ENCODE measurements at places on chromosomes 7 and 10.

GRCh38 chr10:126208726-126209302, 179.5 kb downstream of the ADAM12 start:
- DNase-seq, result no peak

GRCh38 chr7:4663239-4664018, 18.7 kb upstream of the FOXK1 start:
- DNase-seq, result no peak

- no peak for DNase-seq
Measured at GRCh38 chr7:38675494-38676106, 44.4 kb upstream of the AMPH start.

DNA sequence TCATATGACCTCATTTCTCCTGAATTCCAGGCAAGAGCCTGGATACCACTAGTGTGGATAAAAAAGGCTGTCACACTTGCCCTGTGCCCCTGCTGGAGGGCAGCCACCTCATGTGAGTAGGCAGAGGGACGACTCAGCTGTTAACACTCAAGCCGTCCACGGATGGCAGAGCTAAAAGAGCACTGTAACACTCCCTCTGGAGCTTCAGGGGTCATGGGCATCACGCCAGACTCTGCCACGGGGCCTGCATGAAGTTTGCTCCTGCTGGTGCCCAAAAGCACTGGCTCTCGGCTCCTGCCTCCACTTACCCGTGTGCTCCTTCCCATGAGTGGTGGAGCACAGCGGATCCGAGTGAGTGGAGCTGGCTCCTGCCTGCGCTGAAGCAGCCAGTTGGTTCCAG, 919.8 kb upstream of the C7orf33 start:
- DNase-seq, result no peak

- peak; percentile 68 for DNase-seq
Measured at GRCh38 chr10:60434418-60435046, 44.9 kb upstream of the ANK3 start.

- no peak for DNase-seq
Measured at GRCh38 chr7:31335161-31335856, 5.2 kb downstream of the NEUROD6 start.

DNA sequence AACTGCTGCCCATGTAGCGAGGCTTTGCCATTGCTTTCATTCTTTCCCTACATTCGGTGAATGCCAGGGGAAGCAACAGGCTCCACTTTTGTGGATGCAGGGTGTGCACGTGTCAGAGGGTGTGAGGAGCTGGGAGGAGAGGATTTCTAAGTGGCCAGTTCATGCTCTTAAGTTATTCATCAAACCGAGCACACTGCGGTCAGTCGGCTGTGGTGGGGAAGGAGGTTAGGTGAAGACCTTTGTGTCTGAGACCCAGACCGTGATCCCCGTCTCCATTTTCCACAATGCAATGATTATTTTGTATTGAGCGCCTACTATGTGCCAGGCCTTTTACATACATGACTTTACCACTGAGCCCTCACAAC, 438.6 kb upstream of the GALNT17 start:
- DNase-seq, result no peak

GRCh38 chr7:115340828-115341227, 418.9 kb downstream of the MDFIC start:
- peak; percentile 25 for DNase-seq

GRCh38 chr7:128167042-128167701, 73.9 kb upstream of the LEP start:
- DNase-seq, result peak; percentile 68

DNA sequence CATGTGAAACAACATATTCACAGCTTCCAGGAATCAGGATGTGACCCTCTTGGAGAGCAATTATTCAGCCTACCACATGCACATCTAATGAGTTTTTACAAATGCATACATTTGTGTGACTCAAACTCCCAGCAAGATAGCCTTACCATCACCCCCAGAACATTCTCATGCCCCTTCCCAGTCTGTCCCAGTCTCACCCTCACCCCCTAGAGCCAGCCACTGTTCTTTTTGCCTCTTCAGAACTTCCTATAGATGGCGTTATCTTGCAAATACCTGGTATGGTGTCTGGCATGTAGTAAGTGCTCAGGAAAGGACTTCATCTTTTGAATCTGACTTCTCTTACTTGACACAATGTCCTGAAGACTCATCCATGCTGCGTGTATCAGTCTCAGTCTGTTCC, 23.9 kb upstream of the AOC1 start:
- DNase-seq, result no peak

GRCh38 chr10:115895166-115895565, 377.8 kb downstream of the GFRA1 start:
- DNase-seq, result no peak

- no peak for DNase-seq
Measured at GRCh38 chr7:157645539-157645938, 308.7 kb downstream of the DNAJB6 start.

- DNase-seq, result peak; percentile 66
Measured at GRCh38 chr10:28217848-28218247, 85.0 kb downstream of the MPP7 start.

GRCh38 chr7:24942226-24942625, 37.8 kb downstream of the OSBPL3 start:
- no peak for DNase-seq

GRCh38 chr7:138746073-138746472, 44.9 kb upstream of the SVOPL start:
- no peak for DNase-seq

DNA sequence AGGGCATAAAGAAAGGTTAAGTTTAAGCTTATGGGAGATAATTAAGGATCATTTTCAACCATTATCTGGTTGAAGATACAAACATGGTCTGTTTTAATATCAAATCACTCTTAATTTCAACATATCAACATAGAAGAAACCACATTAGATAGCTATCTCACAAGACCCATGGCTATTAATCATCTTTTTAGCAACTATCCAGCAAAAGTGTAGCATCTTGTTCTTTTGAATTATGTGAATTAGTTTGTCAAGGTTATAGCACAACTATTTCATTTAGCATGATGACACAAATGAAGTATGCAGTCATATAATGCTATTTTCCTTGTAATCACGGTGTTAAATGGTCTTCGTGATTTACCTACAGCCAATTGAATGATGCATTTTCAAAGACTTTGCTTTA, 58.9 kb upstream of the PPP1R9A start:
- no peak for DNase-seq

DNA sequence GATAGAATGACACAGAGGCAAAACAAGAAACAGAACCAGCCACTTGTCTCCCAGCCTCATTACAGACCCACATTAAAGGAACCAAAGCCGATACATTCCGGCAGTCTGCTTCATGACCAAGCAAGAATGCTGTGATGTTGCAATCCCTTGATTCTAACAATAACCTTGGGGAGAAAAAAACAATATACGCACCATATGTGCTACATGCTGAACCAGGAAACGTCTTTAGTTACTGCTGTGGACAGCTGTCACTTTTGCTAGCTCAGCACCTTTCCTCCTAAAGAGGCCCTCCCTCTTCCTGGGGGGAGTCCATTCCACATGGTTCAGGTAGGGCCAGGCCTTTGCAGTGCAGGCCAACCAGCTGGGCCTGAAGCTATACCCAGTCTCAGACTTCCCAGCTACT, 79.1 kb downstream of the PRTFDC1 start:
- peak; percentile 84 for DNase-seq

DNA sequence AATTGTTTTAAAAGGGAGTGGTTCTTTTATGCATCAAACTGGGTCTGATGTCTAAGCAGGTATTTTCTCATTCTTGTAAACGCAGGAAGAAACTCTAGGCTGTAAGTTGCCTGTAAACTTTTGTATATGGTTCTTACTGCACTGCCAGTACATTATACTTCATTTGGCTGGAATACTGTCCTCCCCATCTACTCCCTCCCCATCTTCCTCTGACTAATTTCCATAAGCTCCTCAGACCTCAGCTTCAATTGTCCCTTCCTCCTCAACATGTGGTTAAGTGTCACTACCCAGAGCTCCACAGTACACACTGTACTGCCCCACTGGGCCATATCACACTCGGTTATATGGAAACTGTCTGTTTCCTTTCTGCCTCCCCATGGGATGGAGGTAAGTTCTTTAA, 161.4 kb upstream of the MDFIC start:
- DNase-seq, result no peak

DNA sequence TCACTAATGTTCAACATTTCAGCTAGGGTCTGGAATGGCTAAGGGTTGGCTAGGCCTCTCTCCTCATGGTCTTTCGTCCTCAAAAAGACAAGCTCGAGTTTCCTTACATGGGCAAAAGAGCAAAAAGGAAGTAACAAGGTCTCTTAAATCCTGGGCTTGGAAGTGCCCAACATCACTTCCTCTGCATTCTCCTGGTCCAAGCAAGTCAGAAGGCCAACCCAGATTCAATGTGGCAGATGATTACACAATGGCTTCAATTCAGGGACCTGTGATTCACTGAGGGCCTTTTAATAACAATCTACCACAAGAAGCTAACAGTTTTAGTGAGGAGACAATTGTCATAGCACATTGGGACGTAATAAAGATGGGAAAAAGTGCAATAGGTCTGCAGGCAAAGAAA, 4.4 kb upstream of the NUP205 start:
- no peak for DNase-seq

- DNase-seq, result no peak
Measured at GRCh38 chr7:112162142-112162766, 43.9 kb downstream of the DOCK4 start.

DNA sequence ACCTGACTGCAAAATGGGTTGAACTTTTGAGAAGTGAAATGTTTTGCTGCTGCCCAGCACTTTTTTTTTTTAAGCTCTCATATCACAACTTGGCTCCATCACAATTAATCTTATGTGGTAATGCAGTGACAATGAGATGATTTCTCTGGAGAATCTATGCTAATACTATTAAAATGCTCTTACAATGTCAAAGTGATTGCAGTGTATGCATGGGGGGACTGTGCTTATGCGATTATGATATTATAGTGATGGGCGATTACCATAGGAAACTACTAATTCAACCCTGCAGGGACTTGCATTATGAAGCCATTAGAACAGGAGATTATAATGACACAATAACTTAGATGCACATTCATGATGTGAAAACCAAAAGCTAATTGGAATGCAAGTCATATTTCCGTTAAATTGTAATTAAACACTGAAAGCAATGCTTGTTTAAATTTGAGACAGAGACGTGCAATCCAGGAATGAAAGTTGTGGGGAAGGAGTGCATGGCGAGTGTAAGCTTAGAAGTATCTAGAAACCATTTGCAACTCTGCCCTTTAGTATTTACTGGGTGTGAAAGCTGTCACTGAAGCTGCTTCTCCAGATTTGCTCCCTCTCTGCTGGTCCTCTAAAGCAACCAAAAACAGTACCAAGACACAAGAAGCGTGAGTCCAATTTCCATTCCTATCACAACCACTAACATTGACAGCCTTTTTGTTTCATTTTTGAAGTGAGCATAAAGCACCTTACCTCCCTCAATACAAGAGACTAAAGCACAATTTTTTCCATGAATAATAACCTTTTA, 21.6 kb downstream of the PTER start:
- DNase-seq, result no peak

GRCh38 chr10:126119599-126119998, 223.2 kb downstream of the FANK1 start:
- no peak for DNase-seq

DNA sequence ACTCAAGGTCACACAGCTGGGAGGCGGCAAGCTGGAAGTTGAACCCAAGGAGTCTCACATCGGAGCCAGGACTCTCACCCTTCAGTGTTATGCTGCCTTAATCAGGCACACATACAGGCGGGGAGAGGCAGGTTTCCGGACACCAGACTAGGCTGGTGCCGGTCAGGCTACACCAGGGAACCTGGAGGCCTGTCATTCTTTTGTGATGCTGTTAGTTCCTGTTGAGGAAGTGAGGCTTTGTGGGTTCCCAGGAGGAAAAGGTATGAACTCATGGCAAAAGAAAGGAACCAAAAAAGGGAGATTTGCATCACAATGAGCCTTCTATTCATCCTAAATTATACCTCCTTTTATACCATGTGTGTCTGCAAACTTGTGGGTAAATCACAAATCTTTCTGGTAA, 103.8 kb downstream of the TCF7L2 start:
- DNase-seq, result no peak

DNA sequence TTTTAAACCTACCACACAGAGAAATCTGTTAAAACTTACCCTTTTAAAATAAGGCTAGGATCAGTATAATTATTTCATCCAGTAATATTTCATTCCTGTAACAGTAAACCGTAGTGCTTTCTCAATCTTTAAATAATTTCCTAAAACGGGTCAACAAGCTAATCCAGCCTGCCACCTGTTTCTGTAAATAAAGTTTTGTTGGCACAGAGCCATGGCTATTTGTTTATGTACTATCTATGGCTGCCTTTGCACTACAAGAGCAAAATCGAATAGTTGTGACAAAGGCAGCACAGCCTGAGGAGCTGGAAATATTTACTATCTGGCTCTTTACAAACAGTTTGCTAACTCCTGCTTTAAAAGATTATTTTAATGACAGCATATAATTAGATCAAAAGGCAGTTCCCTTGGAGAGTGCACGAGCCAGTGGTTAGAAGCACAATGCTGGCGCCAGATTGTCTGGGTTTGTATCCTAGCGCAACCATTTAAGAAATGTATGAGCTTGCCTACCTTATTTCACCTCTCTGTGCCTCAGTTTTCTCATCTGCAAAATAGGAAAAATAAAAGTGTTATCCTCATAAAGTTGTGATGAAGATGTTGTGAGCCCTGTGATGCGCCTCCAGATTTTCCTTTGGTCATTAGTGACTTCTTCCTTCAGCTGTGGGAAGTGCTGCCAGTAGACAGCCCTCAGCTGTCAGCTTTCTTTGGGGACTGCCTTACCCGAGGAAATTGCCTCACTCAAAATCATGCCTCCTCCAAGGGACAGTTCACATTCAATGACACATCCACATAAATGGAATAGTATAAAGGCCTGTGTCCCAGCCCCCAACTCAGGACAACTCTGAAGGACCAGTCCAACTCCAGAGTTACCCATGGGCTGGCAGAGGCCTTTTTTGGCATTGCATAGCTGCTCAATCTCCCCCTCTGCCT, 11.8 kb upstream of the MIOS start:
- no peak for DNase-seq
